ENCODE measurements at places on chromosomes 2 and 18.

- DNase-seq = no peak
These were observed 41.8 kb downstream of the CCDC102B start for GRCh38 chr18:68839701-68840100.

GRCh38 chr2:44189104-44189503 lies 20.4 kb downstream of the PPM1B start:
- DNase-seq = no peak

GRCh38 chr2:138730497-138731030 lies 49.6 kb downstream of the NXPH2 start:
- no peak for DNase-seq

- no peak for DNase-seq
These were observed 25.0 kb downstream of the TTN start for GRCh38 chr2:178782236-178782635.

- DNase-seq = peak; percentile 88
These were observed 33.6 kb downstream of the DGKD start for GRCh38 chr2:233387667-233388528.

DNA sequence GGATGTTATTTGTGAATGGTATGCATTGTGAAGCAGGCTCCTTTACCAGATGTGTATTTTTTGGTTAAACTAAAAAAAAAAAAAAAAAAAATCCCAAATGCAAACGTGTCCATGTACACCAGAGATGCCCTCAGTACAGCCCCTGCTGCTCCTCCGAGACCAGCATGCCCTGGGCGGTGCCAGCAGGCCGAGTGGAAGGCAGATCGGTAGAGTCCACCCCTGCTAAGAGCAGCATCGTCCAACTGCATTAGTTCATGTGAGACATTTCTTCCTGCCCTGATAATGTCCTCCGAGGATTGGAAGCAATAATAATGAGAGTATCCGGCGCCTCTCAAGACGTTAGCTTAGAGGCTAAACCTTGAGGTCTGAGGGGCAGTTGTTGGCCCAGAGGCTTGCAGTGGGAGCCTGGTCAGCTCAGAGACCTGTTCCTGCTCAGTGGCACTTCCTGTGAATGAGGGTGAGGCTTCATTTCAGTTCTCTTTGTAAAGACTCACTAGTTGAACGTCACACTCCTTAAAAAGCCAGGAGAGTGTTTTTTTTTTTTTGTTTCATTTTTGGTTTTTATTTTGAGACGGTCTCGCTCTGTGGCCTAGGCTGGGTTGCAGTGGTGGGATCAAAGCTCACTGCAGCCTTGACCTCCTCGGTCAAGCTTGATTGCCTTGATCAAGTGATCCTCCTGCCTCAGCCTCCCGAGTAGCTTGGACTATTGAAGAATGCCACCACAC lies 5.6 kb downstream of the SLC66A3 start:
- no peak for DNase-seq

DNA sequence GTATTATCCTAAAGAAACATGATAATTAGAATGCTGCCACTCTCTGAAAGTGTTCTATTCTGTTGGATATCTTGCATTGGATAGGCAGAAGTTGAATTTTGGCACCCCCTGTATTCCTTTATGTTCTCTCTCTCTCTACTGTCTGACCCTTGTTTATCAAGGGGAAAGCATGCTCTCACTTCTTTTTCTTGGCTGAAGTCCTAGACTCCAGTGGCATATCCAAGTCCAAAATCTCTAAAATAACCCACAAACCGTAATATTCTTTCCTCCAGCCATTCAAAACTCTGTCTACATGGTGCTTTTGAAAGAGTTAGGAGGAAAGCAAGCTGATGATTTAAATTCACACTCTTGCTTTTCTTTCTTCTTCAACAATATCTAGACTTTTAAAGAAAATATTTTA lies 669.7 kb downstream of the TDRD15 start:
- DNase-seq = no peak

DNA sequence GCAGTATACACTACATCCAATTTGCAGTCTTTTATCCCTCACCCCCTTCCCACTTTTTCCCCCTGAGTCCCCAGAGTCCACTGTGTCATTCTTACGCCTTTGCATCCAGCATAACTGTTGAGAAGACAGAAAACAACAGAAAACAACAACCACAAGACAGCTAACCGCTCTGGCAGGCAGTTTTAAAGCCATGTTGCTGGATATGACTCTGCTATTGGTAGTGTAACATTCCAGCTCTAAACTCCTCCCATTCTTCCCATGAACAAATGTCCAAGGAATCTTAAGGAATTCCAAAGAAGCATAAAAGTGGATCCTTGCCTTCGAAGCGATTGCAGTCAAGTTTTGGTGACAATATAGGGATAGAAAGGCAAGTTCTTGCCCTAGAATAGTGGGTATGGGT lies 599.1 kb downstream of the NYAP2 start:
- DNase-seq = no peak

DNA sequence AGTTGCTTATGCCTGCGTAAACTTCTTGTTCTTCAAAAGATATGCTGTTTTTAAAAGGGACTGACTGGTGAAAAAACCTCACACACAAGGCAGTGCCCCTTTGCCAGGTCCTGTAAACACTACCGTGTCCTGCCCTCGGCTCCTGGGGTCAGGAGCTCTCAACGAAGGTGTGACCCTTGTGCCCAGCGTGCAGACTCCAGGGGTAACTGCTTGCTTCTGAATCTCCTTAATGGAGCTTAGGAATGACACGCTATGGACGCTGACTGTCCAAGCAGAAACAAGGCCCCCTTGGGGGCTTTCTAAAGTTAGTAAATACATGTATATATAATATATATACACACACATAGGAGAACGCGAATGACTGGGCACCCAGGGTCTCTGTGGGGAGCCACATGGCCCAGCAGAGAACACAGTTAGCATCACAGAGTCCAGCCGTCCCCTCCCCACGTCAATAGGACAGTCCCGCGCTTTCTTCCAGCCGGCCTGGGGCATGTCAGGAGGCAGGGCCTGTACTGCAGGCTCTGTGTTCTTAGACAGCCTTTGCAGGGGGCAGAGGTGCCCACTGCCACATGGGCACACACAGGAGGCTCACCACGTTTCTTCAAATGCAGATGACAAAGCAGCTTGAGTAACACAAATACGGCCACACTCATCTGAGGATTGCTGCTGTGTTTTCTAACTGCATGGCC lies 96.1 kb downstream of the HDAC4 start:
- no peak for DNase-seq

- DNase-seq = peak; percentile 62
These were observed 96.1 kb downstream of the UGGT1 start for GRCh38 chr2:128187032-128187654.

- no peak for DNase-seq
These were observed 59.5 kb upstream of the THUMPD2 start for GRCh38 chr2:39838589-39838988.

- no peak for DNase-seq
These were observed 71.1 kb downstream of the MTA3 start for GRCh38 chr2:42639340-42640077.

- DNase-seq = no peak
These were observed 19.2 kb downstream of the RMP24 start for GRCh38 chr18:35991696-35992095.

DNA sequence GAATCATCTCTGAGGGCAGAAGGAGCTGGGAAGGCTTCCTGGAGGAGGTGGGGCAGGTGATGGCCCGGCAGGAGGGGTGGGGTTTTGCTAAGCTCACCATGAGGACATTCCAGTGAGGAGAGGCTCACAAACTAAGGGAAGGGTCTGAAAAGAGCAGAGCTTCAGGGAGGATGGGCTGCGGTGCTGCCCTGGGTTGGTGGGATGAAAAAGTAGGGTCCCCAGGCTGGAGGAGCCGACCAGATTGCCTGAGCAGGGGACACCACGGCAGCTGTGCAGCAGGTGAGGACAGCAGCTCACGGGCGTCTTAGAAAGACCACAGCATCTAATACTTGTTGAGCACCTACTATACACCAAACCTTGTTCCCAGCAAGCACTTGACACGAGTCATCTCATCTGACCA lies 82.2 kb downstream of the DYSF start:
- no peak for DNase-seq

GRCh38 chr2:235087832-235088495 lies 136.1 kb downstream of the SH3BP4 start:
- no peak for DNase-seq

- DNase-seq = no peak
These were observed 3.0 kb downstream of the LRRFIP1 start for GRCh38 chr2:237630216-237631000.

GRCh38 chr2:6309415-6310255 lies 556.1 kb downstream of the CMPK2 start:
- DNase-seq = no peak

DNA sequence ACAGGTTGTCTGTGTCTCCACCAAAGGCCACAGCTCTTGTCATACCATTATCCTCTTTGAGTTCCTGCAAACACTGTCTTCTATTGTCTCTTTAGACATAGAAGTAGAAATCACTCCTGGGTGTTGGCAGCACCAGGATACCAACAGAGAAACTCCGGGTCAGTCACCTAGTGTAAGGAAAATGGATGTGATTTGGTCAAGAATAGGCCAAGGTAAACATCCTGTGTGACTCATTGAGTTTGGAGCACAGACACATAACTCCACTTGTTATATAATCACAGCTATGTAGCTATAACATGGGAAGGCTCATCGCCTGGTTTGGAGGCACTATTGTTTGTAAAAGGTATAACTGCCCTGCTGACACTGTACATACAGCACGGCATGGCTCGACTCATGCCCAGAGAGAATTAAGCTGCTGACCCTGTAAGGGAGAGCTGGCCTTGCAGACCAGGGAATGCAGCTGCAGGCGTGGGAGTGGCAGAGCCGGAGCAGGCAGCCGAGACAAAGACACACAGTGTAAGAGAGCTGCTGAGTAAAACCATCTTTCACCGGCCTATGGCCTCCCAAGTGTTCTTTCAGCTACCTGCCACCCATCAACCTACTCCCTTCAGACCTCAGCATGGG lies 3.4 kb upstream of the TXNL1 start:
- DNase-seq = no peak

GRCh38 chr2:201855356-201855755 lies 49.0 kb downstream of the CDK15 start:
- no peak for DNase-seq

DNA sequence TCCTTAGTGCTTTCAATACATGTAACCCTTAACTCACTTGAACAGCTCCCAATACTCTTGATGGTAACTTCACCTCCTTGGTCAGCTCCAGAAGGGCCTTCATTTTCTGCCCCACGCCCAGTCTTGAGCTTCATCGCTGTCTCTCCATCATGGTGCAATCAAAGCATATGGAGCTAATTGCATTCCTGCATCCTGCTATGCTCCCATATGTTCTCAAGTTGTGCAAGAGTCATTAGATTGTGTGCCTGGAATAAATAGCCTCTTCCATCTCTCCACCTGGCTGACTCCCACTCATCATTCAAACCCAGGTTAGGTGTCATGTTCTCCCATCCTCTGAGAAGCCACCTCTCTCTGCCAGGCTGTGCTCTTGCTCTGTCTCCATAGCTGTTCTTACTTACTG lies 364.5 kb upstream of the RGPD4 start:
- no peak for DNase-seq

- DNase-seq = peak; percentile 77
These were observed at the start of gene PAPOLG for GRCh38 chr2:60756097-60757087. TSS of gene PAPOLG (plus strand) at chr2:60756268. CDS start at chr2:60756479, 211 bp downstream.

- DNase-seq = peak; percentile 68
These were observed 355.3 kb downstream of the INSIG2 start for GRCh38 chr2:118443596-118443995.

- peak; percentile 44 for DNase-seq
These were observed at the start of gene DRC1 for GRCh38 chr2:26401739-26402541. TSS of gene DRC1 (plus strand) at chr2:26401920. CDS start at chr2:26401990, 70 bp downstream.

DNA sequence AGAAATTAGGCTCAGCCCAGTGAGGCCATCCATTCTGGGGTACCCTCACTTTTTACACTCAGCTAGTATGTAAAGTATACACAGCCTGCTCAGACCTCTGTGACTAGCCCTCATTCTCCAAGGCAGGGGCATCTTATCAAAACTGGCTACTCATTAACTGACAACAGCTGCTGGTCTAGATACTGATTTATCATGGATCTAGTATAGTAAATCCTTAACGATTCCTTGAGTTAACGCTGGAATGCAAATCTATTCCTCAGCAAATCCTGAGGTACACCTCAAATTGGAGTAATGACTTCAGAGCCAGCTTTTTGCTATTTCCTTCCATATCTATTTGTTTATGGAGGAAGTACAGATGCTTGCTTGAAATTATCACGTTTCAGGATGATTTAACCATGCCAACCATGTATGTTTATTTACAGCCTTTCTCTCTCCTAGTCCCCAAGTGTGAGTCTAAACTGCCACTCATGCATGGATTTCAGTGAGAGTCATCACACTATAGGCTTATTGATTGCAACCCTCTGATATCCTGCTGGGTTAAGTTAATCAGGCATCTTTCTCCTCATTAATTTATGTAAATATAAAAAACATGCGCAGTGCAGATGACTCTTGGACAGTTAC lies 70.2 kb upstream of the DOK6 start:
- DNase-seq = no peak

GRCh38 chr18:23716516-23716915 lies 27.3 kb downstream of the LAMA3 start:
- no peak for DNase-seq

- DNase-seq = no peak
These were observed 254.8 kb upstream of the COPS8 start for GRCh38 chr2:236830926-236831325.

GRCh38 chr2:12502759-12503158 lies 214.0 kb upstream of the TRIB2 start:
- peak; percentile 79 for DNase-seq

DNA sequence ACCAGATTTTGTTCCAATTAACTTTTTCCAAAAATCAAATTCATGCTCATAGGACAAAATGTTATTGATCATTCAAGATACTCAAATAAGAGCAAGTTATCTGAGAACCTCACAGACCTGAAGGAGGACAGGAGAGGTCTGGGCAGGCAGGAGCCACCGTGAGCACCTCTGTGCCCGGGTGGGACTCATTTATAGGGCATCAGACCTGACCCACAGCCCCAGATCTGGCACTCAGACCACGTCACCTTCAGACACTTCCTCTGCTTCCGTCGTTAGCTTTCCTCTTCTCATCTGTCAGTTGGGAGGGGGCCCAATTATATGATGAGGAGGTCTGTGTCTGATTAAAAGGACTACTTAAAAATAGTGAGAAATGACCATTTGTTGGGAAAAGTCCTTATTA lies 169.4 kb downstream of the EIPR1 start:
- DNase-seq = no peak

DNA sequence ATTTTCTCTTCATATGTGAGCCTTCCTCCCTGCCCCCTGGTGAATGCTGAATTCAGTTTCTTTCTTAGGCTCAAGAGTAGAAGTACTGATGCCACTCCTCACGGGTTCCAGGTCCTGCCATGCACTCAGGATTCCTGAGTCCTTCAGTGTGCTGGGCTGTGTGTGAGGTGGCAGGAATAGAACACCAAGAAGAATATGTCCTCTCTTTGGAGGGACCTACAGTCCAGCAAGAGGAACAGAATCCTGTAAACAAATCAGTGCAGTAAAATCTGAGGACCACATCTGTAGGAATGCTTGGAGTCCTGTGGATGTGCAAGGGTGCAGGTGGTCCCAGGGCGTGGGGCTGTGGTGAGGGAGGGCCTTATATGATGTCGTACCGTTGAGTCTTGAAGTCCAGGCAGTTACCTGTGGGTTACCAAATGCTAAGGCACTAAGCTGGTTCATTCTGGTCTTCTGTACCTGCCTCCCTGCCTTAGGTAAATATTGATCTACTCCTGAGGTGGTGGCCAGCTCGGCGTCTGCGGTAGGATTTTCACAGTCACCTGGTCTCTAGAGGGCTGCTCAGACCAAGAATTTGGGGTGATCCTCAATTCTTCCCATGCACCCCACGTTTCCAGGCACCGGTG lies 5.5 kb downstream of the ASAP2 start:
- no peak for DNase-seq

GRCh38 chr18:23580677-23581367 lies 5.5 kb downstream of the NPC1 start:
- DNase-seq = no peak
